ENCODE measurements at places on chromosomes 1 and 21.

- DNase-seq = no peak
These were observed 15.9 kb downstream of the SLC27A3 start for GRCh38 chr1:153790966-153791647.

GRCh38 chr1:170938281-170938680 lies 2.9 kb downstream of the MROH9 start:
- no peak for DNase-seq

DNA sequence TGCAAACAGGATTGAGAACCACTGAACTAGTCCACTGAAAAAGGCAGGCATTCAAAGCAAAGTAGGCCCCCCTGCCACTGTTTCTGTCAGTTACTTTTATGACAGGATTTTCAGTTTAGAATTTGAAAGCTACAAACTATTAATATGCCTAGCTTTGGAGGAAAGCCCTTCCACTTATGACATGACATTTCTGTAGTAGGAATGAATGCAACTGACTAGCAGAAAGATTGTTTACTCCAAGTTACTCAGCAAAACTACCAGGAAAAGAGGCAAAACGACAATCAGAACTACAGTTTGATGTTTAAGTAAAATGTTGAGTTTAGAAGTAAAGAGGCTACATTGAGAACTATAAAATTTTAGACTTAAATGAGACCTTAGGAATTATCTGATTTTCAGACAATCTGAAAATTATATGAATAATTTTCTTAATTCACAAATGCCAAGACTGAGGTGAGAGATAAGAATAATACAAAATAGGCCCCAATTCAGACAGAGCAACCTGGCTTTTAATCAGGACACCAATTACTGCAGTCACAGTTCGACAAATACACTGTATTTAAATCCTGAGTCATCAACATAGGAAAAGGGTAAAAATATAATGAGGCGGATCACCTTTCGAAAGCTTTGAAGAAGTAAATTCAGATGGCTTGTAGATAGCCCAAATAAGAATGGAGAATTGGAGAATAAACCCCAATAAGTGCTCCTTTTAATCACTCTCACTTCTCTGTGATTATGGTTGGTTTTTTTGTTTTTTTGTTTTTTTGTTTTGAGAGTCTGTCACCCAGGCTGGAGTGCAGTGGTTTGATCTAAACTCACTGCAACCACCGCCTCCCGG lies 2.2 kb downstream of the PRKAB2 start:
- DNase-seq = no peak

GRCh38 chr1:10173582-10173981 lies 36.8 kb upstream of the KIF1B start:
- no peak for DNase-seq

DNA sequence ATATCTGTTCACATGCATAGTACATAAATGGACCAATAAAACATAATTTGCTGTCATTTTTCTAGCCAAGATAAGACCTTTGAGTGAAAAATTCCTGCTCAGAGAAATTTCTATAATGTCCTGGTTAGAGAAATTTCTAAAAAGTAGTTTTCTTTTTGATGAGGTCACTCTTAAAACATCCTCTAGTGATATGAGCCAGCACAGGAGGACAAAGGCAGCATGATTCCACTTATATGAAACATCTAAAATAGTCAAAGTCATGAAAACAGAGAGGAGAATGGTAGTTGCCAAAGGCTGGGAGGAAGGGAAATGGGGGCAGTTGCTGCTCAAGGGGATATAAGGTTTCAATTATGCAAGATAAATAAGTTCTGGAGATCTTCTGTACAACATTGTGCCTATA lies 239.4 kb downstream of the BACH1 start:
- no peak for DNase-seq

GRCh38 chr1:107935396-107936064 lies 29.4 kb downstream of the VAV3 start:
- DNase-seq = no peak

- no peak for DNase-seq
These were observed 42.1 kb upstream of the LAX1 start for GRCh38 chr1:203722909-203723308.

DNA sequence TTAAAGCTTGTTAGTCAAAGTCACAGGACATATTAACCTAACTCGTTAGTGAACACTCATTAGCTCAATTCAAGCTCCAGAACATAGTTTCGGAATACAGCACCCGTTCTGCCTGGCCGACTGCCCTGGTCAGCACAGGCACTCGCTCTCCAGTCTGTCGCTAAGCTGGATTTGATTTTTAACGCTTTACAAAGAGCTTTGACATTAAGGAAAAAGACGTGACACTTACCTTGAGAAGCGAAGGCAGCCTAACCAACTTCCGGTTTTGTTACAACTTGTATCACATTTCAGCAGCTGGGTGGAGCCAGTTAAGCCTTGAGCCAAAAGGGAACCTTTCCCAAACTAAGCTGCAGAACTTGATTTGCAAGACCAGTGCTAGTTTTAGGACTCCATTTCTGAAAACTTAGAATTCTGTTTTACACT lies at the start of gene FRRS1:
Gene FRRS1 (minus strand): TSS at position 258 of the 423 bp plus-strand sequence. CDS start 17,867 bp downstream, outside the sequence.
- DNase-seq = peak; percentile 74

DNA sequence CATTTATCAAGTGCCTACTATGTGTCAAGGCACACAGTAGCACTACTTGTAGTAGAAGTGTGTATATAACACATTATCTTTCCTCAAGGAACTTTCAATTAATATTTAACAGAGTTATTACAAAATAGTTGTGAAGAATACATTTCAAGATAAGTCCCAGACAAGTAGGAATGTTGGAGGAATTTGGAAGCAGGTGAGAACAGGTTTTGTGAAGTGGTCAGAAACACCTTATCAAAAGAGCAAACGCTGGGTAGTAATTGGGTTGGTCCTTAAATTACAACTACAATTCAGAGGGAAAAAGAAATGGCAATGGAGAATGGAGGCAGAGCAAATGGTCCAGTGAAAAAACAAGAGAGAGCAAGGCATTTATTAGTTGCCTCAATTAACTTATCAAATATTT lies 218.8 kb downstream of the ADGRL2 start:
- DNase-seq = no peak

- DNase-seq = no peak
These were observed 183.2 kb upstream of the VAMP3 start for GRCh38 chr1:7587773-7588456.

DNA sequence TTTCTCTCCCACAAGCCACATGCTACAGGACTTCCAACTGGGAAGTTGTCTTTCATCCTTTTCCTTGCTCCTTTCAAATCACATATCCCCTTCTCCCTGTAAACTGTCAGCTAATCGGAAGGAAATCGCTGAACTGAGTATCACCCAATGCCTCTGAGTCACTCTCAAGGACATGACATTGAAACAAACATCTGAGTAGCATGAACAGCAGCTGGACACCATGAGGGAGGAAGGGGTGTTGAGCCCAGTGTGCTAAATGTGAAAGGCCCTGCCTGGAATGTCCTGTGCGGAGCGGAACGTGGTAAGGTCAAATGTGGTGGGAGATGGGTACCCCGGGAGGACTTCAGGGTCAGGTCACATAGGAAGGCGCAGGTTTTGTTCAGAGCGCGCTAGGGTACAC lies at the start of gene OR2AJ1:
Gene OR2AJ1 (plus strand): TSS at position 22 of the 400 bp plus-strand sequence. CDS start 8,880 bp downstream, outside the sequence.
- no peak for DNase-seq

- no peak for DNase-seq
These were observed 30.8 kb downstream of the IGSF5 start for GRCh38 chr21:39775816-39776215.

DNA sequence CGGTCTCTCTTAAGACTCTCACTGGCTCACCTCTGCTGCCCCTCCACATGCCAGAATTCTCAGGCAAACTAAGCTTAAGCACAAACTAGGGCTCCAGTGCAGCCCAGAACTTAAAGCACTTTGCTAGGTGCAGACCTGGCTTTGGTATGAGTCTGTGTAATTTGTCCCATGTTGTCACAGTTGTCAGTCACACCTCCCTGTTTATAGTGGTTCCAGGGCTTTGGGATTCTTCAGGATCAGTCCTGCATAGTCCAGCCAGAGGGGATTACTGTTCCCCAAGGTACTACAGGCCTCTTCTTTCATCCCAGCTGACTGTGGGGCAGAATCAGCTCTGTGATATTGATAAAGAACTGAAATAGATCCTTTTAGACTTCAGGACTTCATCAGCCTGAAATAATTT lies 105.0 kb upstream of the UBE2U start:
- DNase-seq = no peak

- DNase-seq = no peak
These were observed 35.0 kb downstream of the DNAJC6 start for GRCh38 chr1:65344171-65344814.

DNA sequence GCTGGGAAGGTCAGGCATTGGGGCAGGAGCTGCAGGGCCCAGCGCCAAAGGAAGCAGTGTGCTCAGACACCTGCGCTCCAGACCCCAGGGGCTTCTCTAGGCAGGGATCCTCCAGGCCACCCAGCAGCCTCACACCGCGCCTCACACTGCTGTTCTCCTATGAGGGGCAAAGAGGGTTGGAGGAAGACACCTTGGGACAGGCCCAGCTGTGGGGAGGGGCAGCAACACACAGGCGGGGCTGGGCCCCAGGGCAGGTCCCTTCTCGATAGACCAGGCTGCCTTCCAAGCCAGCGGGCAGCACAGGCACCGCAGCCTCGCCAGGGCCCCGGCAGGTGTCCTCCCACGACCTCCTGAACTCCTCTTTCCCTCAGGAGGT lies 20.7 kb upstream of the PRSS38 start:
- DNase-seq = no peak
